ENCODE measurements at places on chromosomes 4 and X.

GRCh38 chr4:121978172-121978516 is 26.3 kb upstream of the TRPC3 start:
- no peak for DNase-seq

- DNase-seq, result no peak
Observed at GRCh38 chr4:71487344-71487920, 148.6 kb downstream of the SLC4A4 start.

- no peak for DNase-seq
Observed at GRCh38 chr4:151430740-151431457, 21.9 kb downstream of the FHIP1A start.

GRCh38 chr4:165512424-165512823 is 133.6 kb downstream of the CPE start:
- DNase-seq, result no peak

DNA sequence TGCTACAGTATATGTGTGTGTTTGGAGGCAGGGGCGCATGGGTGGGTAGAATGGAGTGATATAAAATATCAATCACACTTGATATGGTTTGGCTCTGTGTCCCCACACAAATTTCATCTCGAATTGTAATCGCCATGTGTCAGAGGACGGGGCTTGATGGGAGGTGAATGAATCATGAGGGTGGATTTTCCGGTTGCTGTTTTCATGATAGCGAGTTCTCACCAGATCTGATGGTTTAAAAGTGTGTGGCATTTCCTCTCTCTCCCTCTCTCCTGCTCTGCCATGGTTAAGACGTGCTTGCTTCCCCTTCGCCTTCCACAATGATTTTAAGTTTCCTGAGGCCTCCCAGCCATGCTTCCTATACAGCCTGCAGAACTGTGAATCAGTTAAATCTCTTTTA is 14.8 kb downstream of the SOWAHB start:
- no peak for DNase-seq

- DNase-seq, result no peak
Observed at GRCh38 chrX:134010690-134011089, 25.3 kb upstream of the GPC3 start.

GRCh38 chr4:106315476-106315967 is 487 bp downstream of the TBCK start:
- DNase-seq, result peak; percentile 54

DNA sequence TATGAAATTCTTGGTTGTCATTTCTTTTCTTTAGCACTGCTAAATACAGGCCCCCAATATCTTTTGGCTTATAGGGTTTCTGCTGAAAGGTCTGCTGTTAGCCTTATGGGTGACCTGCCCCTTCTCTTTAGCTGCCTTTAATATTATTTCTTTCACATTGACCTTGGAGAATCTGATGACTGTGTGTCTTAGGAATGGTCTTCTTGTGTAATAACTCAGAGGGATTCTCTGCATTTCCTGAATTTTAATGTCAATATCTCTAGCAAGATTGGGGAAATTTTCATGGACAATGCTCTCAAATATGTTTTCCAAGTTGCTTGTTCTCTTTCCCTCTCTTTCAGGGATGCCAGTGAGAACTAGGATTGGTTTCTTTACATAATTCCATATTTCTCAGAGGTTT is 292.4 kb downstream of the SLC7A11 start:
- no peak for DNase-seq

DNA sequence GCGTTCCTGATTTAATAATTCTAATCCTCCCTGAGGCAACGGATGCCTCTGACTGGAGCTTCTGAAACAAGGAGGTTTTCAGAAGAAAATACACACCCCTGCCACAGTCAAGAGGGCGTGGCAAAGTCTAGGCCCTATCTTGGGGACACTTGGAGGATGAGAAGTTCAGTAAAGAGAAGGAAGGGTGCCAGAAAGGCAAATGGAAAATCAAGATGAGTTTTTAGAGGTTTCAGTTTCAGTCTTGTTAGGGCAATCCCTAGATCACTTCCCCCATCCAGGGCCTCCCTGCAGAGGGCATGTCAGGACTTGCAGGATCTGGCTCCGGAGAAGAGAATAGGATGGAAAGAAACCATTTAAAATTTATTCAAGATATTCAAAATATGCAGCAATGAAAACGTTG is 28.5 kb upstream of the FGF2 start:
- no peak for DNase-seq

- no peak for DNase-seq
Observed at GRCh38 chr4:68469482-68469881, 22.2 kb downstream of the TMPRSS11E start.

- no peak for DNase-seq
Observed at GRCh38 chr4:151325111-151325948, at the start of gene SH3D19. TSS of gene SH3D19 (minus strand) at chr4:151325605. CDS start at chr4:151325352, 253 bp downstream.

DNA sequence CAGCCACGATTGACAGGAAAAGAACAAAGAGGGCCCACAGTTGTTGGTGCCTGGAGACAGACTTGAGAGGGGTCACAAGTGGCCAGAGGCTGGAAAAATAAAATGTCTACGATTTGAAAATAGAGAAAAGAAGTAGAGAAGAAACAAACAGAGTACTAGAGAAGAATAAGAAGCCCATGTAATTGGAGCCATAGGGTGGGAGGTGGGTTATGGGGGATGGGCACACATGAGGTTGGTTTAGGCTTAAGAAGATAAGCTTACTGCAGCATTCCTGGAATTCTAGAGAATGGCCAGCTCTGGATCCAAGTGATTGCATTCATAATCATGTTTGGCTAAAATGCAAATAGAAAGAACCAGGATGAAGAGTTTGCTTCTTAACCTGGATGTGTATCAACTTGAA is 210.7 kb downstream of the MAML3 start:
- DNase-seq, result no peak

GRCh38 chrX:7219153-7219705 is 71.3 kb upstream of the PUDP start:
- DNase-seq, result no peak

GRCh38 chr4:91567594-91567993 is 736.2 kb upstream of the GRID2 start:
- no peak for DNase-seq

- peak; percentile 22 for DNase-seq
Observed at GRCh38 chr4:112765317-112765974, 128.5 kb downstream of the LARP7 start.

DNA sequence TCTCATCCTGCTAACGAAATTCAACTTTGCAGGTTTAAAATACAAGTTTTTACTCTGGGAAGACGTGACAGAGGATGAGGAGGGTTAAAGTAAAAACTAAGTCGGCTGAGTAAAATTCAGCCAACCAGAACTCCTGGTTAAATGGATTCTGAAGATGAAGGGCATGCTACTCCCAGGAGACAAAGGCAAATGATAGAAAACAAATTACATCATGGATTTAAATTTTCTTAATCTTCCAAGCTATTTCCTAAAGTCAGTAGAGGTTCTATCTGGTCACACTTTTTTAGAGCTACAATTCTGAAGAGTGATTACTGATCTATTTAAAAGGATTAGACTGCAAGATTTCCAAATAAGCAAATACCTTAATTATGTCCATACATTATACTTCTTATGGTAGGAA is 47.9 kb downstream of the ZNF827 start:
- DNase-seq, result no peak

DNA sequence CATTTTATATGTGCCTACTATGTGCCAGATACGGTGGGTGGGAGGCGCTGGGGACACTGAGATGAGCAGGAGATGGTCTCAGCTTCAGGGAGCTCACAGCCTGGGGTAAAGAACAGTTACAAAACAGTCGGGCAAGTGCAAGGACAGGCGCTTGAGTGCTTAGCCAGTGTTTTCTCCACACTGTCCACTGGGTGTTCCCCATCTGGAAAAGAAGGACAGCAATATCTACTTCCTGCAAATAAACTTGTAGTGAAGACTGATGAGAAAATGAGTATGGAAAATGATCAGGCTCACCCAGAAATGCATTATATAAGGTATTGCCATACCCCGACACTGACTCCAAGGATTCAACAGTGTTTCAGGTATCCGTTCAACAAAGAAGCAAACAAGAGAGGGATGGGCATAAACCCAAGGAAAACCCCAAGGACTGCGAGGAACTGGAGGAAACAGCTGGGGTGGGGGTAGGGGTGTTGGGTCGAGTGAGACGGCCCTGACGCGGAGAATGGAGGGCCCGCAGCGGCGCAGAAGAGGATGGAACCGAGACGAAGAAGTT is 835 bp downstream of the TMEM185A start:
- no peak for DNase-seq

DNA sequence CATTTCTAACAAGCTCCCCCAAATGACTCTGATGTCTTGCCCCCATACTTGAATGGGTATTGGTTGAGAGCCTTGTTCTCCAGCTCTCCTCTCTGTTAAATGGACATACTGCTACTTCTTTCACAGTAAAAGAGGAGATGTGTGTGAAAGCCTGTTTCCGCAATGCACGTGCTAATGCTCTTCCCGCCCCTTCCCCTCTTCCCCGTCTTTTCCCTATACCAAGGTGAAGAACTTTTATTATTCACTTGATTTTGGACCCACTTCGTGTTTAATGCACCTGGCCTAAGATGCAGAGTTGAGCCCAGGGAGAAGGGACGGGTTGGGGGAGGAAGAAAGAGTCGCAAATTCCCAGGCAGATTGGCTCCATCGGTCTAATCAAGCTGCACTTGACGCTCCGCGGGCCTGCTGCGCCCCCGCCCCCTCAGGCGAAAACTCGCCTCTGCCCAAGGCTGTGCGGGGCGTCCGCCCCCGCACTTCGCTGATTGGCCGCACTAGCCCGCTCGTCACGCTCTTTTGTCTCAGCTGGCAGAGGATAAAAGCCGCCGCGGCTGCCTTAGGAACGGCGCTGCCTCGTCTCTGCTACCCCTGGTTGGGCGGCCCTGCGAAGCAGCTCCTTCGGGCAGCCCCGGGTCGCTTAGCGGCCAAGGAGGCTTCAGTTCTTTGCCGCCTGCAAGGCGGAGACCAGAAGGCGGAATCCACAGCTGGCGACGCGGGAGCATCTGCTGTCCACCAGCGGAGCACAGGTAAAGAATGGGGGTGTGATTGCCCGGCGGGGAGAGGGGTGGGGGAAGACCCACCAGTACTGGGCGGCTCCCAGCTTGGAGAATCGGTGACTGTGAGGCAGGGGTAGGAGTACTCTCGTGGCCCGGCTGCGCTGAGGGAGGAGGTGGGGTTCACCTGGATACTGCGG is at the start of gene ZCCHC12:
ZCCHC12 (plus strand) TSS at position 562 of the 910 bp plus-strand sequence. CDS start 1,421 bp downstream, outside the sequence.
- peak; percentile 30 for DNase-seq

GRCh38 chr4:8457646-8458252 is 17.2 kb downstream of the TRMT44 start:
- DNase-seq, result no peak

GRCh38 chr4:85029453-85029852 is 63.0 kb upstream of the WDFY3 start:
- DNase-seq, result no peak

DNA sequence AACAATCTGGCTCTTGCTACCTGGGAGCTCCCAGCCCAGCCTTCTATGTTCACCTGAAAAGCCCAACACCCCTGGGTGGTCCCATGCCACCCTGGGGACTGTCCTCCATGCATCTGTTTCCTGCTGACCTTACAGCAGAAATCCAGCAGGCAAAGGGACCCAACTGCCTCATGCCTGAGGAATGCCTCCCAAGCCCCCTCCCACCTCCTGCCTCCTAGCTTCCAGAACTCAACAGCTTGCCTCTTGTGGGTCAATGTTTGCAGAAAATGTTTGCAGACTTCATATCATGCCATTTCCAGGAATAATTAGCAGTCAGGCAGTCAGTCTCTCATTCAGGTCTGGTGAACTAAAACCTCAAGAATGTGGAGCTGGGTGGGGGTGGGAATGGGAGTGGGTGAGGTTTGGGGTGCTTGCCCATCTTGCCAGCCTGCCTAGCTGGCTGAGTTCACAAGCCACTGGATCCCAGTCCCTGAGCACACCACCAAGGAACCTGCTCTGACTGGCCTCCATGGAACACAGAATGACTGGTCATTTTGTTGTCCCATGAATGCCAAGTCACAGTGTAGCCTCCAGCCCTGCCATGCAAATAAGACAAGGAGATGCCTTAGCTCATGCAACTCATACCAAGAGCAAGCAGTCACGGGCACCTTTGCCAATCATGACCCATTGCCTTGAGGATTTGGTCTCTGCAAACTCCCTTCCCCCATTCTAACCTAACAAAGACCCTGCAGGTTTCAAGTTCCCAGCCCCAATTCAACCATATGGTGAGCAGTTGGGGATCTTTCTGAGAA is 12.1 kb upstream of the PLAC1 start:
- no peak for DNase-seq

GRCh38 chr4:165203541-165204461 is 3.6 kb upstream of the KLHL2 start:
- no peak for DNase-seq

- no peak for DNase-seq
Observed at GRCh38 chr4:3767570-3768288, 1.5 kb downstream of the ADRA2C start.

DNA sequence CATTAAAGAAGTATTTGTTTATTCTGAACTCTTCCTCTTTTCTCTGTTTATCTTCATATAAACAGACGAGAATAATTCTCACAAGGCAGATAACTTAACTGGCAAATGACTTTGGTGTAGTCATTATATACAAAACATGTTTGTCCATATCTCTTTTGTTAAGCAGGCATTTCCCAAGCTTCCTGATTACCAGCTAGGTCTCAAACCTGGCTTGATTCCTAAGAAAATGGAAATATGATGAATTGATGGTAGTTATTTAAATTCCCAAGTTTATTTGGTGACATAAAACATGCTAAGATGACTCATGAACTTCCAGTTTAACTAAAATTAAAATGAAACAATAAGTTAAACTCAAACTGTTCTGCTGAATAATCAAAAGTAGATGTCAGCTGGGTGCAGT is 96.8 kb downstream of the ARSJ start:
- DNase-seq, result no peak

GRCh38 chr4:122412547-122412946 is 33.7 kb downstream of the ADAD1 start:
- no peak for DNase-seq

DNA sequence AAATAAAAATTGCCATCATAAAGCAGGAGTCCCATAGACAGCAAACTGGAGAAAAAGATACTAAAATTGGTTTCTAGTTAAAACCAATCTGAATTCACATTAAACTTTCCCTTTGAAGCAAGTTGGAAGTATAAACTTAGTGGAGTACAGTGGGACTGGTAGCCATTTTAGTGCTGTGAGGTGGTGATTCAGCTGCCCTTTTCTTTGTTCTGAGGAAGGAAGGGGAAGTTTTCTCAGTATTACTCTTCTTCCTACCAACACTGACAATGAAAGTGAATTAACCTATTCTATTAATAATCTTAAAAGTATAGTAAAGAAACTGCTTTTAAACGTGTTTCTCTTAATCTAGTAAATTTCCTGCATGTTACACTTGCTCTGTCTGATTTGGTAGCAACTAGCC is 36.7 kb downstream of the SLC9A6 start:
- no peak for DNase-seq

- no peak for DNase-seq
Observed at GRCh38 chr4:119765469-119765868, 136.9 kb upstream of the PDE5A start.

GRCh38 chrX:149511081-149511480 is 6.0 kb upstream of the IDS start:
- no peak for DNase-seq

DNA sequence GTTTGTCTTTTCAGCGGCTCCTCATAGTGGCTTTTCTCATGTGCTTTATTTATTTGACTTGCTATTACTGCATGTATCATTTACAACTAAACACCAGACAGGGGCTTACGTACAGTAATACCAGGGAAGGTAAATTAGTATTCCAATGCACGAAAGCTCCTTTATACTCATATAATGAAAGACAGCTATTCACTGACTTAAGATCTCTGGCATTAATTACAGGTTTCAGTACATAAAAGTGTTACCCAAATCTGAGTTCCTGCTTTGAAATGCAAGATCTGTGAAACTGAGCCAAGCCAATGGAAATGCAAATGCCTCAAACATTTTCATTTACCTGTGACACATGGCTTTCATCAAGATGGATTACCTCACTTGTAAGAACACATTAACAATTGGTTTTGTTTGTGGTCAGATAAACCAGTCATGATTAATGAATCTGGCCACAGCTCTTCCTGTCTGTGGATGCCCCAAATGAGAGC is 107.2 kb downstream of the ANAPC4 start:
- DNase-seq, result no peak

Measured in CD4-positive, alpha-beta T cell treated with Interleukin-4 for 1 hour (primary cell).